ENCODE measurements at places on chromosomes 5 and 9.

GRCh38 chr9:28648723-28649122 lies 1075.4 kb upstream of the C9orf72 start:
- no peak for DNase-seq

GRCh38 chr9:2321523-2322148 lies 300.0 kb upstream of the VLDLR start:
- no peak for DNase-seq

DNA sequence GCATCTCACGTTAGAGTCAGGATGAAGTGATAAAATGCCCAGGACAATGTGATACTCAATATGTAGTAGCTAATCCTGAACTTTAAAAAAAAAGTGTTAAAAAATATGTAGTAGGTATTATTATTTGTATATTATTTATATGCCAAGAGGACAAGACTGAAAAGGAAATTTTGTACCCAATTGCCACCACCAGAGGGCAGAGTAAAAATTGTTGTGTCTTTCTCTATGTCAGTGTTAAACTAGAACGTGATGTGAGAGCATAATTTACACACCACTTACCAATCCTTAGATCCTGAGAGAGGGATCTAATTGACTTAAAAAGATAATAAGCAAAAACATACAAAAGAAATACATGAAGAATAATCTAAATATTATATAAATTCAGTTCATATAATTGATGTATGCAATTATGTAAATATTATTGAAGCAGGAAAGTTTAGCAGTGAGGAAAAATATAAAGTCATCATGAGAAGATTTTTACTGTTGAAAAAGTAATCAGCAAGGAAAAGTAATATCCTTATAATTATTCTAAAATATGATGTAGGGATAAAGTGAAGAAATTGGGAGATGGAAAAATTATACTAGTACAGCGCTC lies 288.9 kb downstream of the RAB3C start:
- no peak for DNase-seq

GRCh38 chr5:64659289-64659688 lies 31.0 kb upstream of the SHISAL2B start:
- DNase-seq, result no peak

DNA sequence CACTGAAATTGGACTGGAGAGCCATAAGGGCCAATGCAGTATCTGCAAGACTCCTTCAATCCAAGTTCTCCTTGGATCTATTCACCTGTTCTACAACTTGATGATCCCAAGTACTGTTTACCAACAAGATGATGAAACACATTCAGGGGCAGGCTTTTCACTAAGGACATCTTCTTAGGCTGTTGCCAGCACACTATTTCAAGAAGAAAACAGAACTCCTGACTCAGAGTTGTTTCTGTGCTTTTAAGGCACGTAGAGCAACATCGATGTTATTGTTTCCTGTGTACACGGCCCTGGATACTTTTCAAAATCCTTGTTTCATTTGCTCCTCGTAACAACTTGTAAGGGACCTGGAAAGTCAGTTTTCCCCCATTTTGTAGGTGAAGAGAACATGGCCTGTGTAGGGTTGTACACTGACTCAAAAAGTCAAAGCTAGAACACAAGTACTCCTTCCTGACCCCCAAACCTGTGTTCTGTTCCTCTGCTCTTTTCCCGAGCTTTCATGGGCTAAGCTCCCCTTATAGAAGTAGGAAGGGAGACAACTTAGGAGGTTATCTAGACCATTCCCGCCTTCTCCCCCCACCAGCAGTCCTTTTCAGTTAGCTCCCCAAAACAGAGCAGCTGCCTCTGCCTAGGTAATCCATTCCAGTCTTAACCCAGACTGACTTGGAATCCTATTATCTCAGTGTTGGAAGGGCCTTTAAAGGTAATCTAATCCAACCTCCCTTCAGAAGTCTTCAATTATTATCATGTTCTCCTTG lies 5.2 kb upstream of the MGAT1 start:
- no peak for DNase-seq

- no peak for DNase-seq
Measured at GRCh38 chr5:55557123-55557522, 22.4 kb upstream of the PLPP1 start.

GRCh38 chr5:132181011-132181629 lies 46.5 kb downstream of the P4HA2 start:
- no peak for DNase-seq

GRCh38 chr5:90802474-90803317 lies 244.1 kb downstream of the ADGRV1 start:
- DNase-seq, result peak; percentile 24

GRCh38 chr5:152164860-152165259 lies 240.2 kb upstream of the GLRA1 start:
- DNase-seq, result no peak

- no peak for DNase-seq
Measured at GRCh38 chr9:124359426-124359825, 55.8 kb downstream of the PSMB7 start.

GRCh38 chr5:192970-193831 lies 1.9 kb downstream of the LRRC14B start:
- DNase-seq, result no peak

GRCh38 chr9:85258236-85258635 lies 483.5 kb downstream of the AGTPBP1 start:
- no peak for DNase-seq
